ENCODE measurements at places on chromosomes 7 and 10. TPM values are rescaled to one million over a fixed set of nuclear protein-coding genes. Genes with fewer than 3 reads are reported as not detected.

DNA sequence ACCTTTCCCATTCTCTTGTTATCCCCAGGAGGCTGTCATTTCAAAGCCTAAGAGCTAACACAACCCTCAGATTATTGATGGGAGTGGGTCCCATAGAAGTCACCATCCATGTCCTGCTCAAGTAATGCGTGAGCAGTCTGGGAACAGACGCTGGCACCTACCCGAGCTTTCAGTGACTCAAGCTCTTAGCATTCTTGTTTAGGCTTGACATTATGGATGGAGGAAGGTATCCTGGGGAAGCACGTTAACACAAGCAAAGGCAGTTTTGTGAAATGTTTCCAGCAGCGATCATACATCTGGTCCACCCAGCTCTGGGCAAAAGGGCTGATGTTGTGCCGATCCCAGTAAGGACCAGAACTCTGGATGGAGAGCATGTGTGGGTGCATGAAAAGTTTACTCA lies 30.0 kb upstream of the AUTS2 start:
- H3K36me3 ChIP-seq: no peaks in the 10 kb centered on the region
- H3K27me3 ChIP-seq: no peaks in the 10 kb centered on the region
- DNase-seq: no peak
- H3K27ac ChIP-seq: no peak overlapping the region
- no peaks in the 10 kb centered on the region for H3K4me1 ChIP-seq

- no peak for DNase-seq
- peak overlapping the region; percentile 39 for H3K4me3 ChIP-seq
- no peak overlapping the region for H3K27ac ChIP-seq
- no peaks in the 10 kb centered on the region for H3K36me3 ChIP-seq
- no peaks in the 10 kb centered on the region for H3K4me1 ChIP-seq
- H3K27me3 ChIP-seq: peaks cover 8% of the 10 kb centered on the region
Observed at GRCh38 chr7:121874298-121874697, 1.3 kb downstream of the PTPRZ1 start.

RAB19 gene
- not detected for total RNA-seq

DNA sequence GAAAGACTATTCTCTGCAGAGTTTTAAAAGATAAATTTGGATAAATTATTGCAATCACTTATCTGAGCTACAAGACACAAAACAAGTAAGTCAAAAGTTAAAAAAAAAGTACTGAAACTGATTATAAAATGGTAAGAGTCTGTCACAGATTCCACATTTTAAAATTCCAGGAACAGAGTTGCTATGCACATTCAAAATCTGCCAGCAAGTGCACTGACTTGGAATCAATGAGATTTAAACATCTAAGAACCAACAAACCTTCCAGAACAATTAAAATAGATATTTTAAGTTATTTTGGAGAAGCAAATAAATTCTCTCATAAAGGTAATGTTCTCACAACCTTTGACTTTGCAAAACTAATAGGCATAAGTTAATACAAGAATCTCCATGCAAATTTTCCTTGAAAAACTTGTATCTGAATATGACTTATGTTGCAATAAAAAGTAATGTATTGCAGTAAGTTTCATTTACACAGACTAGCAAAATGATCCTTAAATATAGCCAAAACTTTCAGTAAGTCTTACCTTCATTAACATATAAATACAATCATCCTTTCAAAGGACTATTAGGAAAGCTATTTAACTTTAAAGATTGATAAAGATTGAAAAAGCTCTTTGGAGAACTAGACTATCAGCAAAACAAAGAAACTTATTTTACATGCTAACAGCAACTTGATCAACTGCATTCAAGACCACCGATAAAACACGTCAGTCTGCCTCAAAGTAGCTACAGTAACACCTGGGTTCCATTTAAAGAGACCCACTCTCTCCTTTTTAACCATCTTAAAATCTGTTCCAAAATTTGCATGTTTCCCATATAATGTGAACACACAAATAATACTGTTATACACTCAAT lies 4.4 kb downstream of the ETV1 start:
- H3K36me3 ChIP-seq: no peaks in the 10 kb centered on the region
- H3K27me3 ChIP-seq: no peaks in the 10 kb centered on the region
- H3K4me1 ChIP-seq: peaks cover 7% of the 10 kb centered on the region
- H3K4me3 ChIP-seq: peak overlapping the region; percentile 53

GPR37 gene
- 20.6 TPM for total RNA-seq

SUPV3L1 gene
- 69.6 TPM for total RNA-seq

LRRC72 gene
- total RNA-seq: not detected

GRCh38 chr10:124522933-124523871 lies 61.6 kb downstream of the LHPP start:
- H3K27ac ChIP-seq: no peak overlapping the region
- H3K27me3 ChIP-seq: no peaks in the 10 kb centered on the region
- H3K4me1 ChIP-seq: peaks cover 3% of the 10 kb centered on the region
- DNase-seq: peak; percentile 46
- H3K36me3 ChIP-seq: no peaks in the 10 kb centered on the region

VWA2 gene
- total RNA-seq: under 0.01 TPM

- H3K36me3 ChIP-seq: peaks cover 10% of the 10 kb centered on the region
- no peak for DNase-seq
- H3K4me1 ChIP-seq: peaks cover 4% of the 10 kb centered on the region
- H3K27me3 ChIP-seq: no peaks in the 10 kb centered on the region
Observed at GRCh38 chr10:123160311-123160980, 6.2 kb downstream of the BUB3 start.

GRCh38 chr7:149071641-149072437 lies 18.7 kb downstream of the ZNF786 start:
- H3K4me3 ChIP-seq: no peak overlapping the region
- H3K36me3 ChIP-seq: peaks cover 10% of the 10 kb centered on the region
- H3K4me1 ChIP-seq: no peaks in the 10 kb centered on the region
- no peak for DNase-seq

GRCh38 chr10:128868481-128868880 lies 598.6 kb upstream of the MGMT start:
- H3K27ac ChIP-seq: no peak overlapping the region
- H3K27me3 ChIP-seq: no peaks in the 10 kb centered on the region
- H3K4me1 ChIP-seq: no peaks in the 10 kb centered on the region
- H3K4me3 ChIP-seq: no peak overlapping the region
- DNase-seq: no peak

DNA sequence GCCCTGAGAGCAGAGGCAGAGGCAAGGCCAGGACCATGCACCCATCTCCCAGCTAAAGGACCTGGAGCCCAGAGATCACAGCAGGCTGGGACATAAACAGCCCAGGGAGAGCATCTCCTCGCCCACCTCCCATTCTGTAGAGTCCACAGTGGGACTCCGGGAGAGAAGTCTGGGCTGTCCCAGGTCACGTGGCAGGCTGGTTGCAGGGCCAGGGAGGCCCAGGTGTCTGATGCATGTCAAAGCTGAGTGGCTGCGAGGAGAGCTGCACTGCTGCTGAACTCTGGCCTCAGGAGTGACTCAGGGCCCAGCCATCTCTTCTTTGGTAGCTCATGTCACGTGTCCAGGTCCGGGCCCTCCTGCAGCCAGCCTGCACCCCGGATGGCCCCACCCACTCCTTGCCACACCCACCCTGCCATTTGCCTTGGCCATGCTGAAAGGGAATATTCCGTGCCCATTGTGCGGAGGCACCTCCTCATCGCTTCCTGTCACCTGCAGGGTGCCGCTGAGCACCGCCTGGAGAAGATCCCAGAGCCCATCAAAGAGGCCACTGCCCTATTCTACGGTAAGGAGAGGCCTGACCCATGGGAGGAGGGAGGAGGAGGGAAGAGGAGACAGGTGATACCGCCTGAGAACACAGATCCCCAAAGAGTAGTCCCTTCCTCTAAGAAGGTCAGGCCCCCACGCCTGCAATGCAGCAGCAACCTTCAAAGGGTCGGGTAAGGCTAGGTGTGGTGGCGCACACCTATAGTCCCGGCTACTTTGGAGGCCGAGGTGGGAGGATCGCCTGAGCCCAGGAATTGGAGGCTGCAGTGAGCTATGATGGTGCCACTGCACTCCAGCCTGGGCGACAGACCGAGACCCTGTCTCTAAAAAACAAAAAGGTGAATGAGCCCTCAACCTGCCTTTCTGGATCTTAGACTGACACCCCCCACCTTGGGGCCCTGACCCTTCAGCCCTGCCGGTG lies 12.6 kb upstream of the SH2B2 start:
- peaks cover 11% of the 10 kb centered on the region for H3K4me1 ChIP-seq
- peak; percentile 57 for DNase-seq

DNA sequence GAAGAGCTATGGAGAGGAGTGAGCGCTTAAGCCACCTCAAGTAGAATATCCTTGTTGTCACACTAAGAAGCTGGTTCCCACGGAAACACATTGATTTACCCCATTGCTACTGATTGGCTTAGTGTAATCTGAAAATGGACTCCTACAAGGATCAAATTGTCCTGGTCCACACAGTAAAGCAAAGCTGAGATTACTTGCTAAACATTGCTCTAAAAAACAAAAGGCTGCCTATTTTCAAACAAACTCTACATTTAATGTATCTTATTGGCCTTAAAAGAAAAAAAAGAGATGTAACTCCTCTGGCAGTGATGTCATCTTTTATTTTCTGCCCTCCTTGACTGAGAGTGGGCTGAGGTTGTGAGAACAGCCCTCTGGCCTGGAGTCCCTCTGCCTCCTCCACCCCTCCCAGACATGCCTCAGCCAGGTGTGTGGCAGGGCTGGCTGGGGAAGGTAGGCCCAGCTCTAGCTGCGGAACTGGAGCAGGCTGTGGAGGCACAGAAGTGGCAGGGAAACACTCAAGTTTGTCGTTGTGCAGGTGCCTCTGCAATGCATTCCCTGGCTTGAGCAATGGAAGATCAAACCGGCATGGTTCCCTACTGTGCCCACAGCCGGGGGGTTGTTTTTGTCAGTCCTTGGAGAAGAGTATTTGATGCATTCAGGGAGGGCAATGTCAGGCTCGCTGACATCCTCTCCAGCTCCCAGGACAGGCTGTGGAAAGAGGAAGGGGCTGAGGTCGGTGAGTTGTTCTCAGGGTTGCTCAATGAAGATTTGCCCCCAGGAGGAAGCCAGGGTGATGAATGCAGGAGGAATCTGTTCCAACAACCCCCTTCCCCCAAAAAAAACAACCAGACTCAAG lies 9.1 kb downstream of the KLF6 start:
- peaks cover 23% of the 10 kb centered on the region for H3K36me3 ChIP-seq
- no peak overlapping the region for H3K4me3 ChIP-seq
- no peaks in the 10 kb centered on the region for H3K27me3 ChIP-seq

- no peaks in the 10 kb centered on the region for H3K27me3 ChIP-seq
- no peak overlapping the region for H3K4me3 ChIP-seq
- DNase-seq: no peak
- no peaks in the 10 kb centered on the region for H3K36me3 ChIP-seq
Observed at GRCh38 chr10:14089556-14090292, 241.0 kb downstream of the FRMD4A start.

VGF gene
- 0.66 TPM for total RNA-seq

DNA sequence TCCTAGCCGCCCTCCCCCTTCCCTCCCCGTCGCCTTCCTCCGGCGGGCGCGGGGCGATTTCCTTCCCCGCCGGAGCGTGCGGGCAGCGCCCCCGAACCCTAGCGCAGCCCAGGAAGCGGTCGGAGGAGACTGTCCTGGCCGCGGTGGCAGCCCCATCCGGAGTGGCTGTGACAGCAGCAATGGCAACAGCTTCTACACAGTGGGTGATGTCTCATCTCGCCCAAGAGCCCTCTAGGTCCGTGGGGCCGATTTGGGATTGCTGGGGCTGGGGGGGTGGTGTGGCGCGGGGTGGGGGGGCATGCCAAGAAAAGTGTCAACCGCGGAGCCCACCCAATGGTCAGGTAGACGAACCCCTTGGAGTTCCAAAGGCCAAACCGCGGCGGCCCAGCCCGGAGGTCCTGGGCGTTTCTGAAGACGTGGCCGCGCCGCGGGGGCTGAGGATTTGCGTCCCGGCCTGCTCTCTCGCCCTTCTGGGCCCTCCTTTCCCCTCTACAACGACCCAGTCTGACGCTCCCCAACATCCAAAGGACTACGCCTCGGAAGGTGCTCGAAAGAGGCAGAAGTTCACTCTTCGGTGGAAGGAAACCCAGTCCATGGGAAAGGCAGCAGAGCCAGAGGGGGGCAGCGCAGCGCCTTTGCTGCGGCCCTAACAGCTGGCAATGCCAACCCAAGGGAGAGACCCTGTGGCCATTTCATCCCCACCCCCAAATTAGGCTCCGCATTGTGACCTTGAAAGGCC lies 603 bp upstream of the TWIST1 start:
- peak overlapping the region; percentile 32 for H3K27ac ChIP-seq
- H3K4me1 ChIP-seq: no peaks in the 10 kb centered on the region
- DNase-seq: no peak
- no peaks in the 10 kb centered on the region for H3K36me3 ChIP-seq
- peak overlapping the region; percentile 60 for H3K4me3 ChIP-seq

DNA sequence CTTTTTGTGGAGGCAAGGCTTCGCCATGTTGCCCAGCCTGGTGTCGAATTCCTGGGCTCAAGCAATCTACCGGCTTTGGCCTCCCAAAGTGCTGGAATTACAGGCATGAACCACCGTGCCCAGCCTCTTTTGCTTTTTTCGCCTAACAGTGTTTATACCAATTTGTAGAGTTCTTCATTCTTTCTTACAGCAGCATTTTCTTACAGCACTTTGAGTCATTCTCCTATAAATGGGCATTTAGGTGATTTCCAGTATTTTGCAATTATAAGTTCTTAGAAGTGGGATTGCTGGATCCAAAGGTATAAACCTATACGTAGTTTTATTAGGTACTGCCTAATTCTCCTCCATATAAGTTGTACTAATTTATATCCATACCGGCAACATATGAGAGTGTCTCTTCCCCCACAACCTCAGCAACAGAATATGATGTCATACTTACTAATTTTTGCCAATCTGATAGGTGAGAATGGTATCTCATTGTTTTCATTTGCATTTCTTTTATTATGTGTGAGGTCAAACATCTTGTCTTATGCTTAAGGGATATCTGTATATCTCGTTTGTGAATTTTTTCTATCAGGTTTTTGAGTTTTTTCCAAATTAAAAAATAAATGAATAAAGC lies 39.1 kb downstream of the SUFU start:
- no peak overlapping the region for H3K4me3 ChIP-seq
- peak; percentile 68 for DNase-seq
- peaks cover 7% of the 10 kb centered on the region for H3K4me1 ChIP-seq
- H3K27me3 ChIP-seq: no peaks in the 10 kb centered on the region

ZP3 gene
- total RNA-seq: 2.6 TPM

GRCh38 chr10:32964270-32964669 lies 6.2 kb upstream of the ITGB1 start:
- H3K27me3 ChIP-seq: no peaks in the 10 kb centered on the region
- no peak for DNase-seq
- peak overlapping the region; percentile 84 for H3K27ac ChIP-seq

DNA sequence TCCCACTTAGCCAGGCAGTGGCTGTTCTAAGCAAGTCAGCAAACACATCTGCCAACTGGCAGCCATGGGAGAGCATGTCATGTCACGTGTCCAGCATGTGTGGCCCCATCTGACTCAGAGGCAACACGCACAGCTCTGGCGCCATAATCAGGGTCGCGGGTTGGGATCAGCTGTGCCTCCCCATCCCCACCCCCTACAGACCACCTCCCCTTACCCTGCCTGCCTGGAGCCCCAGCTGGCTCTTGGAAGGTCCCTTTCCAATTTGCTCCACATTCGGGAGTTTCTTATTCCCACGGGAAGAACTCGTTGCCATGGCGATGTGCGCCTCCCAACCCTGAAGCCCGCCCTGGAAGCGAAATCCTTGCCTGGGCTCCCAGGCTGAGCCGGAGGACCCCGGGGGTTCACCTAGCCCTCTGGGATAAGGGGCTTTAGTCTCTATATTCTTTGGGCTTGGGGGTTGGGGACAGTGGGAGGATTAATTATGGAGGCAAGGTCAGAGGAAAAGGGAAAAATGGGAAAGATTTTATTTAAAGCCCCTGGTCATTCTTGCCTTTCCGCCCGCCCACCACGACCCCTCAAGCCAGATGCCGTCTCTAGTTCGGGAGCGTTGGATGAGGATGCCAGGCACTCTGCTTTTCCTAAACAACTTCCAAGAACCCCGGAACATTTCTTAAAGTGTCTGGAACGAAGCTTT lies 283.7 kb downstream of the ZEB1 start:
- DNase-seq: peak; percentile 77
- peak overlapping the region; percentile 79 for H3K4me3 ChIP-seq
- no peaks in the 10 kb centered on the region for H3K36me3 ChIP-seq
- H3K4me1 ChIP-seq: peaks cover 5% of the 10 kb centered on the region
- peak overlapping the region; percentile 76 for H3K27ac ChIP-seq
- no peaks in the 10 kb centered on the region for H3K27me3 ChIP-seq

NEBL gene
- 0.33 TPM for total RNA-seq
